RCC 7860 (cell line): ENCODE measurements at places on chromosomes 5 and 9.

- no peak for DNase-seq
These were observed 35.5 kb downstream of the VAV2 start for GRCh38 chr9:133956520-133957076.

DNA sequence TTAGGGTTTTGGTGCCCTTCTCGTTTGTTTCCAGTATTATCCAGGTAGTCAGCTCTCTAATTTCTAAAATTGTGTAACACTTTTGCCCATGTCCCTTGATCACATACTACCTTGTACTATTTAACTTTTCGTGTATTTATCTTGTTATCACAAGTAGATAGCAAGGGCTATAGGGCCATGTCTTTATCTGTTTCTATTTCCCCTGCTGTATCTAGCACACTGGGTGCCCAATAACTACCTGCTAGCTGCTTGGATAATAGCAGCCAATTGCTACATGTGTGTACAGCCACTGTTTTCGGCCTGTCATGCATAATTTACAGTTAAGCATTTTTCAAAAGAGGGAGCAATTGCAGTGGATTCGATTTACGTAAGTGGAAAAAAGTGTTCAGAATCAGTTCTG, 64.8 kb upstream of the TNFAIP8 start:
- DNase-seq = no peak

DNA sequence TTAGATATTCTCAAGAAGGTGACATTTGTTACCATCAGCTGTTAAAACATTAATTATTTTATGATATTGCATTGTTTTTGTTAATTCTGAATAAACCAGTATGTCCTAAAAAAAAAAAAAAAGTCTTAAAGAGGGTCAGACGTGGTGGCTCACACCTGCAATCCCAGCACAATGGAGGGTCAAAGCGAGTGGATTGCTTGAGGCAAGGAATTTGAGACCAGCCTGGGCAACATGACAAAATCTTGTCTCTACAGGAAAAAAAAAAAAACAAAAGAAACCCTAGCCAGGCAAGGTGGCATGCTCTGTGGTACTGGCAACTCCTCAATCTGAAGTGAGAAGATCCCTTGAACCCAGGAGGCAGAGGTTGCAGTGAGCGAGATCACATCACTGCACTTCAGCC, 46.8 kb downstream of the CYLC2 start:
- DNase-seq = no peak

GRCh38 chr5:61333321-61333953, 1.4 kb downstream of the ZSWIM6 start:
- DNase-seq = no peak

GRCh38 chr5:140182803-140183367, 7.9 kb downstream of the CYSTM1 start:
- no peak for DNase-seq

- peak; percentile 67 for DNase-seq
These were observed 1172.9 kb downstream of the CDH12 start for GRCh38 chr5:21680196-21680595.

DNA sequence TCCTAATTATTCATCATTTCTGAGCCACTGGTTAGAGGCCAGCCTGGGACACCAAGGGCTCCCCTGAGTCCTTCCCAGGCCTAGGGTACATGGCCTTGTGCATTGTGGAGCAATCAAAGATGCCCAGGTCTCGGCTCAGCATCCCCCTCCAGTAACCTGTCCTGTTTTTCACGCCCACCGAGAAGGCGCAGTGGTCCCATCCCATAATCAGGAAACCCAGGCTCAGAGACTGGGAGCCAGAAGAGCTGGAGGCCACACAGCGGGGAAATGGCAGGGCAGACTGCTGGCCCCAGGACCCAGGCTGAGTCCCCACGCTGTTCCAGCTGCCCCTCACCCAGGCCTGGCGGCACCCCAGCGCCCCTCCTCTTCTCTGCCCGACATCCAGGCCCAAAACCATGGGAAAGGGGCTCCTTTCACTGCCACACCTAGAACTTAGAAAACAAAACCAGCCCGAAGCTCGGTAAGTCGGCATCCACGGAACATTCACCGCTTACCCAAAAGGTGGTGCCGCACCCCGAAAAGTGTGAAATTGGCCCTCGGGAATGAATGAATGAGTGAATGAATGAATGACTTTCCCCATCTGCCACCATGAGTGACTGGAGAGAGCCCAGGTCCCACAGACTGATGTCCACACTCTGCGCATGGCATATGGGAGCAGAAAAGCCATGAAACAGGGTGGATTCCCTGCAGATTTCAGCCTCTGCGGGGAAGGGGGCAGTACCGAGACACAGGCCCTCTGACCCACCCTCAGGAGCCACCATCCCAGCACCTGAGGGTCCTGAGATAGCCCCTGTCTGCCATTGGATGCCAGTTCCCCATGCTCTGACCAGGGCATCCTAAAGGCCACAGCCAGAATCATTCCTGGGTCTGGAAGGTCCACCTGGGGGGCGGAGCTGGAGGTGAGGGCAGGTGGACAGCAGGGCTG, 132.5 kb downstream of the OLFM1 start:
- DNase-seq = no peak

- DNase-seq = peak; percentile 90
These were observed at the start of gene MYORG for GRCh38 chr9:34376596-34377403. Gene MYORG, minus strand, starts transcription at chr9:34376898. Its CDS starts 3,955 bp downstream, at chr9:34372943.

GRCh38 chr5:34684281-34684979, 28.3 kb downstream of the RAI14 start:
- peak; percentile 97 for DNase-seq

- DNase-seq = no peak
These were observed 164.6 kb downstream of the FBXO4 start for GRCh38 chr5:42089705-42090104.

DNA sequence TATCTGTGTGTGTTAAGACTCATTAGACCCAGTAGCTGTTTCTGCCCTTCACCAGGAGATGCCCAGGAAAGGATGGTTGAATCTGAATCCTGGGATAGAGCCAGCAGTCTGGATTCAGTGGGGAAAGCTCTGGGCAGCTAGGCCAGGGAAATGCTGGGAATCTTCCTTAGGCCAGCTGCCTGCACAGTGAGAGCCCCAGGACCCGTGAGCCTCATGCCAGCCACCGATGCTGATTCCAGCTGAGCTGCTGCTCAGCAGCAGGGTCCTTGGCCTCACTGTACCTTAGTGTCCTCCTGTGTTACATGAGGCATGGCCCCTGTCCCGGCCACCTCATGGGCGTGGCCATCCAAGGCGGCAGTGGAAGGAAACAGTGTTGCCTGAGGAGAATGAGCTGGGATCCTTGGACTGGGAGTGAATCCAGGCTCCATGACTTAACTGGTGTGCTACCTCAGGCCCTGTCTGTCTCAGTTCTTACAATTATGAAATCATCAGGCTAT, 87.1 kb downstream of the AMBP start:
- DNase-seq = no peak
